ENCODE measurements at places on chromosomes 11 and 22.

- DNase-seq: no peak
Observed at GRCh38 chr11:6674862-6675261, 8.3 kb downstream of the MRPL17 start.

- DNase-seq: peak; percentile 44
Observed at GRCh38 chr11:6705905-6706535, 22.9 kb upstream of the MRPL17 start.

DNA sequence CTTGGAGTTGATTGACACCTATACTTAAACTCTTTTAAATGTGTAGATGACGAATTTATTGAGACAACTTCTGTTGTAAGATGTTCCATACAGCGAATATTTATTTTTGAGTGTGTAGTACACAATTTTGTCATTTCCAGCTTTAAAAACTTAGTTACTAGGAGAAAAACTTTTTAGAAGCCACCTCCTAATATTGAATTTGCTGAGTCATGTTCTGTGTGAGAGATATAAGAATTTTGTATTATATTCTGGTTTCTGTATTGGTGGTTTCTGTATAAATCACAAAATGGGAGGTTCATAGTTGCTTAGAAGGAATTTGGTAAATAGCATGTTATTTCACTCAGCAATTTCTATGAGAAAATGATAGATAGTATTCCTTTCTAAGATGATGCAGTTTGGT lies 171.3 kb downstream of the WNT11 start:
- no peak for DNase-seq

GRCh38 chr11:74957937-74958629 lies 9.0 kb downstream of the SPCS2 start:
- DNase-seq: no peak

DNA sequence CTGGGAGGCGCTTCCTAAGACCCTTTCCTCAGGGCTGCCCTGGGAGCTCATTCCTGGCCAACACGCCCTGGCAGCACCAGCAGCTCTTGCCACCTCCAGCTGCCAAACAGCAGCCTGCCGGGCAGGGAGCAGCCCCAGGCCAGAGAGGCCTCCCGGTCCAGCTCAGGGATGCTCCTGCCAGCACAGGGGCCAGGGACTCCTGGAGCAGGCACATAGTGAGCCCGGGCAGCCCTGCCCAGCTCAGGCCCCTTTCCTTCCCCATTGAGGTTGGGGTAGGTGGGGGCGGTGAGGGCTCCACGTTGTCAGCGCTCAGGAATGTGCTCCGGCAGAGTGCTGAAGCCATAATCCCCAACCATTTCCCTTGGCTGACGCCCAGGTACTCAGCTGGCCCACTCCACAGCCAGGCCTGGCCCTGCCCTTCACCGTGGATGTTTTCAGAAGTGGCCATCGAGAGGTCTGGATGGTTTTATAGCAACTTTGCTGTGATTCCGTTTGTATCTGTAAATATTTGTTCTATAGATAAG lies 7.6 kb downstream of the SLC39A13 start:
- peak; percentile 85 for DNase-seq

- DNase-seq: no peak
Observed at GRCh38 chr22:29039148-29039547, 22.5 kb downstream of the C22orf31 start.

- no peak for DNase-seq
Observed at GRCh38 chr11:81010631-81011030, 1569.8 kb upstream of the TENM4 start.

GRCh38 chr22:29604076-29604360 lies 585 bp downstream of the NF2 start:
- peak; percentile 22 for DNase-seq

DNA sequence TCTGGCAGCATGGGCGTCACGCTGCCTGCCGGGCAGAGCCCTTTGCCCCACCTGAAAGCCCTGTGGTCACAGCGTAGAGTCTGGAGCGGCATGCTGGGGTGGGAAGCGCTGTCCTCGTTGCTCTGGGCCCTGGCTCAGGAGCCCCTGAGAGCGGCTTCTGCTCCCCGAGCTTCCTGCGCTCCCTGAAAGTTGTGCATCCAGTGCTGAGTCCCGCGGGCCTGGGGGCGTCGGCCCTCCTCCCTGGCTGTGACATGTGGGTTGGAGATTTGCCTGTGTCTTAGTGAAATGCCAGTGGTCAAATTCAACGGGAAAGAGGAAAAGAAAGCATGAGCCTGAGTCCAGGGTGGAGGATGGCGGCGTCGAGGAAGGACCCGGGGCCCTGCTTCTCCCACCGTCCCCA lies 1208.0 kb downstream of the BRD1 start:
- DNase-seq: no peak

- DNase-seq: peak; percentile 10
Observed at GRCh38 chr11:2837096-2837601, 48.4 kb downstream of the CDKN1C start.

DNA sequence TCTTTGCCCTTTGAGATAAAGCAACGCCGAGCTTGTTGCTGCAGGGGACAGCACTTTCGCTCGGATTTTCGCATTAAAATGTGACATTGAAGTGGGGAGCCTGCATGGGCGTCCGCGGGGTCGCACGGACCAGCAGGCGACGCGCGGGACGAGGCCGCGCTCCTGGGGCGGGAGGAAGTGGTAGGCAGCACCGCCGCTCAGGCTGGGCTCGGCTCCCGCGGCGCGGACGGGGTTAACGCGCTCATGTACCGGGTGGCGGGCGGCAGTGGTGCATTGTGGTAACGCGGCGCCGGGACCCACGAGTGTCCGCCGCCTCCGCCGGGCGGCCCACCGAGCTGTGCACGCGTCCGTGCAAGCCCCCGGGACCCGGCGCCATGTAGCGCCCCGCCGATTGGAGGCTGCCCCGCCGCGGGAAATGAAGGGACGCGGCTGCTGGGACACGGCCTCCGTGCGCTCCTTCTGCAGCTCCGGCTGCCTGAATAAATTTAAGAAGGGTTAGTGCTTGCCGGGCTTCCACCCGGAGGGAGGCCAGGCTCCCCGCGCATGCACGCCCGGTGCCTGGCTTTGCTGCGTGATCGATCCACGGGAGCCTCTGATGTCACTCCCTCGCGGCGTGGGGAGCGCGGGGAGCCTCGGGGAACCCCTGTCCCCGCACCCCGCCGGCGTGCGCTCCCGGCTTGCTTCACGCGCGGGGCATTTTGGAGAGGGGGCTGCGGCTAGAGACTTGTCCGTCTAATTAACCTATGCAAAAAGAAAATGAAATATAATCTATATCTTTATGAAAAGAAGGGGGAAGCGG lies 127.7 kb downstream of the OSBP2 start:
- DNase-seq: no peak

DNA sequence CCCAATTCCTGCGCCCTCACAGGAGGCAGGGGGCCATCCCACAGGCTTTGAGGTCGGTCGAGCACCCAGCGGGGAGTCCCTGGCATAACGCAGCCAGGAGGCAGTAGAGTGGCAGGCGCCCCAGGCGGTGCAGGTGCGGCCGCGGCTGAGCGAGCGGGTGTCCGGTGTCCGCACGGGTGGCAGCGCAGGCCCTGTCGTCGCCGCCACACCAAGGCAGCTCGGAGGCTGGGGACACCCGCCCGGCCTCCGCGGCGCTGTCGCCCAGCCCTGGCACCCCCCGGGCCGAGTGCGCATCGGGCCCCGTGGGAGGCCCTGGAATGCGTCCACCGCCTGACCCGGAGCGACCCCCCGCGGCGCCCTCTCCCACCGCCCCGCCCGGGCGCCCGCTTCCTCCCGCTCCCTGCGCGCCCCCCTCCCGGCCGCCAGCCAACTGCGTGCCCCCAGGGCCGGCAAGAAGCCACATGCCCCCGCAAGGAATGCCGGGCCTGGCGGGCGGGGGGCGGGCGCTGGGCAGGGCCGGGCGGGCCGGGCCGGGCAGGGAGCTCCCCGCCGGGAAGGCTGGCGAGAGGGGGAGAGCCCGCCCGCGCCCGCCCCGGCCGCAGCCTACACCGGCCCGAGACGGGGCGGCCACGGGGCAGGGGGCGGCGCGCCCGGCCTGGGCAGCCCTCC lies 33.9 kb downstream of the PRDM11 start:
- peak; percentile 25 for DNase-seq

- no peak for DNase-seq
Observed at GRCh38 chr22:18044548-18045271, 20.3 kb upstream of the MICAL3 start.

- DNase-seq: peak; percentile 63
Observed at GRCh38 chr22:33006220-33006954, 51.8 kb downstream of the SYN3 start.

DNA sequence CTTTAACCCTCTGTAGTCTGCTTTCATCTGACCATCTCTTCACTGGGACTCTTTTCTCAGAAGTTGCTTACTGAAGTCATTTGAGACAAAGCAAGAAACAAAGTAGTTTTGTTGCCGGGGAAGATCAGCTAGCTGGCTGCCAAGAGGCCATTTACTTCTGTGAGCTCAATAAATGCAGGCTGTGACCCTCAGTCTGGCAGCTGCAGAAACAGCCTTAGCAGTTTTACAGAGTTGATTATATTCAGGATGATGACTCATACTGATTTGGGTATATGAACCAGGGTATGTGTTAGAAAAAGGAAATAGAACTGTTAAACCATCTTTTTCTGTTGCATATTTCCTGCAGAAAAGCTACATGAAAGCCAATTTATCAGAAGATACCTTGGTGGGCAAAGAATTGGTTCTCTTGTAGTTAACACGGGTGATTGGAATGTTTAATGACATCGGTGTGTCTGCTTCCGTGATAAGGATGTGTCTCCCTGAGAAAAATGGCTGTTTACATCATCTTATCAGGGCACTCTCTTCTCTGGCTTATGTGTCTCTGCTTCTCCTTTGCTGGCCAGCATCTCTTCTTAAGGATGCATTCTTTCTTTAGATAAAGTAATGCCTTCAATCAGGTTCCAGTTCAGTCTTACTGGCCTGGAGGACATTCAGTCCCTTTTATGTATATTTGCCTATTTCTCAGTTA lies 18.5 kb downstream of the FIBIN start:
- DNase-seq: peak; percentile 29

DNA sequence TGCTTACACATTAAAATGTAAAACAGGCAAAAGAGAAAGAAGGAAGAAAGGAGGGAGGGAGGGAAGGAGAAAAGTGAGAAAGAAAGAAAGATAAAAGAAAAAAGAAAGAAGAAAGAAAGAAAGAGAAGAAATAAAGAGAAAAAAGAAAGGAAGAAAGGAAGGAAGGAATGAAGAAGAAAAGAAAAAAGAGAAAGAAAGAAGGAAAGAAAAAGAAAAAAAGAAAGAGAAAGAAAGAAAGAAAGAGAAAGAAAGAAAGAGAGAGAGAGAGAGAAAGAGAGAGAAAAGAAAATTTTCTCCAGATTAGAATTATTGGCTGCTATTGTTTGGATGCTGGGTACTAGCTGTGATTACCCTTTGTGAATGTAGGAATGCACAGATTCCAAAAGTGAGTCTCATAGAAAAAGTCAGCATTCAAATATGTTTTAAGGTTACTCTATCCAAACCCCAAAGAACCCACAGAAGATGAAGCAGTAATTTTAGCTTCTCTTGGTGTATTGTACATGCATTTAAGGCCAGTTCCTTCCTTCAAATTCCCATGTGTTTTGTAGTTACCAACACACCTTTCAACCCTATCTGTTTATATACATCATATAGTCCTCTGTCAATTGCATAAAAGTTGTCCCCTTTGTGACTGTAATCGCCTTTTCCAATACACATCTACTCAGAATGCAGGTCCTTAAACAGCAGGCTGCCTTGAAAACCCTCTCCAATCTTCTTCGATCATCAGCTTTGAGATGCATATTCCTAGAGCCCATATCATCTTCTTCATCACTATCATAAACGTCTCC lies 789 bp upstream of the FAM111A start:
- peak; percentile 20 for DNase-seq

GRCh38 chr22:45239681-45240051 lies 1.0 kb downstream of the KIAA0930 start:
- no peak for DNase-seq

DNA sequence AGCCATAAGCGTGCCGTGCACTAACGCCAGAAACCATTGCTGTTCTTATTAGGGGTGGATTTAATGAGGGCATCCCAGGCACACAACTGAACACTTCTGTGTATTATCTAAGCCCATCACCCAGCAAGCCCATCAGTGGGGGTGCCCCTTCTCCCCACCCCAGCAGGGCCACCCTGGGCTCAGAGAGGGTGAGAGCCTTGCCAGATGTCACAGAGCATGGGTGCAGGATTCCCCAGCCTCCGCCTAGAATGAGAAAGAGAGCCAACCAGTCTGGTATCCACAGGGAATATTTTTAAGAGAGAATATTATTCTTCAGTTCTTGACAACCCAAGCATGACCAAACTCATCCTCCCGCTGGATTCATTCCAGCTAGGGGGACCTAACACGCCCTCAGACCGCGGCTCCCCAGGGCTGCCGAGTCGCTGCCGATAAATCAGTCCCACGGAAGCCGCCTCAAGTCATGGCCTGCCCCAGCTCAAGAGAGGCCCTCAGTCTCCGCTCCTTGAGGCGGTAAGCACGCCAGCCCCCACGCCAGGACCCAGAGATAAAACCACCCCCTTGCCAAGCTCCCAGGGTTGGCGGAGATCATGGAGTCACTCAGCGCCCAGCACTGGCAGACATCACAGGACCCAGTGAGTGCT lies 47.2 kb downstream of the MN1 start:
- DNase-seq: peak; percentile 83

DNA sequence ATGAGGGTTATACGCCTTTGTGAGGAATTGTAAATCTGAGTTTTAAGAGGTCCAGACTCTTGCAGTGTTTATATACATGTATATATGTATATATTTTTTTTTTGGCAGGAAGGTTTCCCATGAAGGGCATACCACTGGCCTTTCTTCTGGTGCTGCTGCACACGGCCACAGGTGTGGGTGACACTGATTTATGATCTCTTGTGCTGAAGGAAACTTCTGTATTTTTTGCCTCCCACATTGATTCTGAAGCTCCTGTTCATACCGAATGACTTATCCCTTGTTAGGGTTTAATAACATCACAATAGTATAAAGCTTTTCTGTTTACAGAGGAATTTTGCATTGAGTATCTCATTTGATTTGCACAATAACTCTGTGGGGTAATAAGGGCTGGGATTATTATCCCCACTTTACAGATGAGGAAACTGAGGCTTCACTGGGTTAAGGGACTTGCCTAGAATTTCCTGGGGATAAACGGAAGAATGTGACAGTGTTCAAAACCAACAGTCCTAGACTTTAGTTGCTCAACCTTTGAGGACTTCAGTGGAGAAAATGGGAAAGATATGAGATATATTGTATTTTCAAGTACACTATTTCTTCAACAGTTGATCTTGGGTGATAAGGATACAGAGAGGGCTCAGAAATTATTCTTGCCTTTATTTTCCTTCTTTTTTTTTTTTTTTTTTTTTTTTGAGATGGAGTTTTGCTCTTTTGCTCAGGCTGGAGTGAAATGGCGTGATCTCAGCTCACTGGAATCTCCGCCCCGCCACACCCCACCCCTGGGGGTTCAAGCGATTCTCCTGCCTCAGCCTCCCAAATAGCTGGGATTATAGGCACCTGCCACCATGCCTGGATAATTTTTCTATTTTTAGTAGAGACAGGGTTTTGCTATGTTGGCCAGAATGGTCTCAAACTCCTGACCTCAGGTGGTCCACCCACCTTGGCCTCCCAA lies 70.1 kb downstream of the MICAL2 start:
- DNase-seq: no peak

GRCh38 chr22:45772743-45773142 lies 101.1 kb downstream of the ATXN10 start:
- DNase-seq: no peak

DNA sequence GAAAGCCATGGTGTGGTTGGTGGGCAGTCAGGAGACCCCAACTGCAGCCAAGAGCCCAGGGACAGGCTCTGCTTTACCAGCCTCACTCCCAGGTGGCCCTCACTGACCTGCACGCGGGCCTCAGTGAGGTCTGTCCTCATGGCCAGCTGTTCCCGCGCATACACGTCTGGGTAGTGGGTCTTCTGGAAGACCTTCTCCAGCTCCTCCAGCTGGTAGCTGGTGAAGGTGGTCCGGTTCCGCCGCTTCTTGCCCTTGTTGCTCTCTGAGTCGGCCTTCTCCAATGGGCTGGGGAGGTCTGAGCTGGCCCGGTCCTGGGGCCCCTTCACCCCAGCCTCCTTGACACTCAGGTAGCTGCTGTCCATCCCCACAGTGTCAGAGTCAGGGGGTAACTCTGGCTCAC lies 34.7 kb downstream of the ALX4 start:
- no peak for DNase-seq
